ENCODE measurements at places on chromosomes 11 and 22.

GRCh38 chr11:12655842-12656241, 18.4 kb upstream of the TEAD1 start:
- DNase-seq, result no peak

GRCh38 chr11:69644962-69645675, 4.2 kb downstream of the CCND1 start:
- DNase-seq, result peak; percentile 62

- no peak for DNase-seq
Observed at GRCh38 chr11:106076171-106076918, 802 bp downstream of the KBTBD3 start.

GRCh38 chr11:86698639-86699038, 26.2 kb upstream of the ME3 start:
- no peak for DNase-seq

DNA sequence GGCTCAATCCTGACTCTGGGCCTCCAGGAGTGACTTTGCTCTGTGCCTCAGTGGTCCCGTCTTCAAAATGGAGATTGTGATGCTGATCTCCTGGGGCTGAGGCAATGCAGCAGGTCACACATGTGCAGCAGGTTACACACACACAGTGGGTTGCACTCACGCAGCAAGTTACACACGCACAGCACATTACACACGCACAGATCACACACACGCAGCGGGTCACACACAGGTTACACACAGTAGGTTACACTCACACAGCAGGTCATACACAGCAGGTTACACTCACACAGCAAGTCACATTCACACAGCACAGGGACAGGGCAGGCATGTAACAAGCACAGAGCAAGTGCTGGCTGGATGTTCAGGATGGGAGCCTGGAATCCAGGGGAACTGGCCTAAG, 11.3 kb downstream of the C11orf24 start:
- DNase-seq, result no peak

DNA sequence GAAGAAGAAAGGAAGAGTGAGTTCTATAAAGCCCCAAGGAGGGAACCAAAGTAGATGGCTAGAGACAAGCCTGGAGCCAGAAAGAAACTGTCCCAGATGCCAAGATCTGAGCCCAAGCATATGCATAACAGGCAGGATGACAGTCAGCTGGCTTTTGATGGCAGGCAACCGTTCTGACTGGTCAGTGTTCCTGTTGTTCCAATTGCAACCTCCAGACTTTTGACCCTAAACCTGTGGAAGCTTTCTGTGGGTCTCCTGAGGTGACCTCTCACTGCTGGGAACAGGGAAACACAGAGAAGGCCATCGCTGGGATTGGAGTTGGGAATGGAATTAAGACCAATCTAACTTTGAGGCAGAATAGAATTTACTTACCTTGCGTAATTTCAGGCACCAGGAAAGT, 21.6 kb upstream of the NNMT start:
- no peak for DNase-seq

GRCh38 chr11:103700622-103701021, 335.8 kb upstream of the DDI1 start:
- DNase-seq, result no peak

- DNase-seq, result no peak
Observed at GRCh38 chr11:57792870-57793269, 31.3 kb downstream of the CTNND1 start.

GRCh38 chr11:38448284-38448683, 1850.2 kb upstream of the RAG2 start:
- DNase-seq, result no peak
